ENCODE measurements at places on chromosomes 11 and 22.

- DNase-seq: no peak
These were observed 7.8 kb upstream of the TMA7B start for GRCh38 chr22:39952347-39952746.

- no peak for DNase-seq
These were observed at the start of gene SLC1A2 for GRCh38 chr11:35419184-35419829. Gene SLC1A2, minus strand, starts transcription at chr11:35419558. Its CDS starts 592 bp downstream, at chr11:35418966.

DNA sequence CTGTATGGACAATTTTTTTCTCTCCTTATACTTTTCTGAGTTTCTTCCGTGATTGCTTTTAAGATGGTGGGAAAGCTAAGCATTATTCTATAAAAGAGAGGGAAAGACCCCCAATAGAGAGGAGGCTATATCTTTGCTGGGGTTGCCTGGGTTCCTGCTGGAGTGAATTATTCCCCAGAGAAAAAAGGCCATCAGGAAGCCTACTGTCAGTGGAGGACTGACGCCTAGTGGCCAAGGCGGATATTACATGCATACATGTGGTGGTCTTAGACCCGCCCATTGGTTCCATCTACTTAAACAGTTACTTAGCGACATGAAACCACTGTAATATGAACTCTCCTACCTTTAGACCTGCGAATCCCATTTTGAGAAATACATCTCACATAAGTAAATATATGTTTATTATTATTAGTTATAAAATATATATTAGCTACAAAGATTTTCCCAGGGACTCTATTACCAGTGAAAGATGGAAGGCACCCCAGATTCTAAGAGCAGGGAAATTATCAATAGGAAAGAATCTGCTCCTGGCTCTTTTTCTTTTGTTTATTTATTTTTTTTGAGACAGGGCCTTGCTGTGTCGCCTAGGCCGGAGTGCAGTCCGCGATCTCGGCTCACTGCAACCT, 15.7 kb upstream of the PGA3 start:
- DNase-seq: peak; percentile 67

DNA sequence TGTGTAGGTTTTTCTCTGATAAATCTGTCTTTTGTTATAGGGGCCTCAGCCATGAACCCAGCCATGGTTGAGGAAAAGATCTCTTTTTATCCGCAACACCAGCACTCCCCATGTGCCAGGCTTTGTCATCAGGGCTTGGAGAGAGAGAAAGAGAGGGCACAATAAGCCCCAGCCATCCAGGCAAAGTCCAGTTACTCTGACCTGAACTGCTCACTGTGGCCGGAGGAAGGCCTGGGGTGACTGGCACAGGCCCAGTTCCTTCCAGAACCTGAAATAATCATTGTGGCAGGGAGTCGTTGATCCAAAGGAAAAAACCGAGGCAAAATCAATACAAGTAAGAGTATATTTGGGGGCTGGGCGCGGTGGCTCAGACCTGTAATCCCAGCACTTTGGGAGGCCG, 3.9 kb upstream of the ARHGAP8 start:
- no peak for DNase-seq

DNA sequence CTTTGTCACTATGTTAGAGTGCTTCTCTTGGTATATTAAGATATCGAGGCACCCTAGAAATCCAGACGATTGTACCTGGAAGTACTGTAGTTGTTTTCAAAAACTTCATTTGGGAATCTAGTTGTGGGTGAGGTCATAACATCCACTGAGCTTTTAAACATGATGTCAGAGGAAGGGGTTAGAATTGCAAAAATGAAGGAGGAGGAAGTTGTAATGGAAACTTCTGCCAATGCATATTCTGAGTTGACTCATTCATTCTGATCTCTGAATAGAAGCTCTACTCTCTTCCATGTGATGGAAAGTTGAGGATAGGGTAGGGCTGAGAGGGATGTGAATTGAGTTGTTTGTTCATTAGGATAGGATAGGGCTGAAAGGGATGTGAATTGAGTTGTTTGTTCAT, 7.7 kb downstream of the CD44 start:
- no peak for DNase-seq

DNA sequence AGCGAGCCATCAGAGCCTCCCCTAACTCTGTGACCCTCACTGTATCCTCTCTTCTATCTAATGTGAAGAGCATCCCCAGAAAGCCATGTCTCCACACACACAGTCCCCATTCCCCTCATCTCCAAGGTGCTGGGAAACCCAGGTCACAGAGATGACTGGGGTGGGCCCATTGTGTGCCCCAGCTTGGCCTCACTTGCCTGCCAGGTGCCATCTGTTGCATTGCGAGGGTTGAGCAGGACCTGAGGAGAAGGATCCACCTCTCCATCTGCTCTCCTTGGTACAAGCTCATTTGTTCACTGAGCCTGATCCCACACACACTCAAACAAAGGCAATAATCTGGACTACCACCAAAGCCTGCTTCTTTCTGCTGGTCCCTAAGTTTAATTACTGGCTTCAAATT, 118.8 kb downstream of the SPATA19 start:
- DNase-seq: no peak

- no peak for DNase-seq
These were observed 69.7 kb upstream of the BMAL1 start for GRCh38 chr11:13207665-13208594.

DNA sequence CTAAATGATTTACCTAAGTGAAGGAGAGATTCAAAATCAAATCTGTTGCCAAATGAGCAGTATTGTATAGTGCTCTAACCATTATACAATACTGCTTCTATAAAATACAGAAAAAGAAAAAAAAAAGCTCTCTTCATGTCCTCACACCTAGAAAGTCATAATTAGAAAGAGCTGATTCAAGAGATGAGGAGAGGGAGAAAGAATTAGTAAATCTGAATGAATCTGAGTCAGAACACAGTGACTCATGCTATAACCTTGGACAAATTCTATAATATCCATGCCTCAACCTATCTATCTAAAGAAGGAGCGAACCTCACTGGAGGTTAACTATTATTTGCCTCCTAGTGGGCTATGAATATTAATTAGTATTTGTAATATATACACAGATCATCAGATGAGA, 29.4 kb downstream of the AMBRA1 start:
- no peak for DNase-seq

GRCh38 chr22:43042101-43042780, 27.3 kb upstream of the PACSIN2 start:
- DNase-seq: no peak

- peak; percentile 10 for DNase-seq
These were observed 5.1 kb upstream of the SLC22A8 start for GRCh38 chr11:63020671-63021291.

GRCh38 chr11:76644591-76644990, 26.0 kb downstream of the LRRC32 start:
- DNase-seq: no peak

DNA sequence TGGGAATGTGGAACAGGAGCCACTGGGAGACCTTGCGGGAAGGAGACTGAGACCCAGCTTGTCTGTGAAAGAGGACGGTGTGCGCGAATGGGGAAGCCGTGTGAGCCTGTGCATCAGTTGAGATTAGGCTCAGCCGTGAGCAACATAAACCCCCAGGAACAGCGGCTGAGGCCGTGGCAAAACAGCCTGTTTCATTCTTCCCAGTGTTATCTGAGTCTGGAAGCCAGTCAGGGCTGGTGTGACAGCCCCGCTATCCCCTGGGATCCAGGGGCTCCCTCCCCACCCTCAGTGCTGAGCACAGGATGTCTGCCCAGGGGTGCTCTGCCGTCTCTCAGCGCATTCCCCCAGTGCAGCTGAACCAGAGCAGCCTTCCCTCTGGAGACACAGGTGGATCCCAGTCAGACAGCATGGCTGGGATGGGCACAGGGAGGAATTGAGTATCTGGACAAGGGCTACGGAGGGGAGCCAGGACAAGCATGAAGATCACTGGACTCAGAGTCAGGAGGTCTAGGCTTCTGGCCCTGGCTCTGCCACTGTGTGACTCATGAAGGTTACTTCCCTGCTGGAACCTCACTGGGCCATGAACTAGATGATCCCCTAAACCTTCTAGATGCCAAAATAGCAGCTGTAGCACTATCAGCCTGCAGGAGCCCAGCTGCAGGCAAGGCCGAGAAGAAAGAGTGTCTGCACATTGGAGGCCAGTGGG, 8.6 kb downstream of the OAF start:
- no peak for DNase-seq

GRCh38 chr22:23501261-23501619, 78.8 kb downstream of the IGLL1 start:
- no peak for DNase-seq

DNA sequence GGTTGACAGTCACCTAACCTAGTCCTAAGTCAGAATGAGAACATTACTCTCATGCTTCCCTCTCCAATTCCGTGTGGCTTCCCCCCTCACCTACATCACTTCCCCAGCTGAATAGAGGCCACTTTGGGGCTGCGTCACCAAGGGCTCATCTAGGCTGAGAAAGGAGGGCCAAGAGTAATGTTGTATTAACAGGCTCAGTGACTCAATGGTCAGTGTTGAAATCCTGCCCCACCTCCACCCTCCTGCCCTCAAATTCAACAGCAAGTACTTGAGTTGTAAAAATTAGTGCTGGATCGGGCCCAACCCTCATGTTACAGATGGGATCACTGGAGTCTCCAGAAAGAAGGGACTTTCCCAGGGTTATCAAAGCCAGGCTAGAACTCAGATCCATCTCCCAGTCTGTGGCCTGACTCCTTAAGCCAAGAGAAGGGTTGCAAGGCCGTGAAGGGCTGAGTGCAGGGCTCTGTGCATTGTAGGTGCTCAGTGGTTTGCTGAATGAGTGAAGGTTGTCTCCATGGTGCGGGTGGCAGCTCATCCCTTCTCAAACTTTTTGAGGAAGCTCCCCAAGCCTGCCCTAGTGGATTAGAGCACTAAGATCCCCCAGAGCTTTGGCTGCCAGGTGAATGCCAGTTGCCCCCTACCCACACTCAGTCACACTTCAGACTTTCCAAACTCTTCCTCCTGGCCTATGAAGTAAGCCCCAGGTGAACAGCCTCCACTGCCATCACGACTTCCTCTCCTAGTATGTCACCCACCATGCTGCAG, 3.2 kb downstream of the DGAT2 start:
- DNase-seq: no peak

GRCh38 chr11:32141745-32142546, 51.1 kb downstream of the RCN1 start:
- no peak for DNase-seq

DNA sequence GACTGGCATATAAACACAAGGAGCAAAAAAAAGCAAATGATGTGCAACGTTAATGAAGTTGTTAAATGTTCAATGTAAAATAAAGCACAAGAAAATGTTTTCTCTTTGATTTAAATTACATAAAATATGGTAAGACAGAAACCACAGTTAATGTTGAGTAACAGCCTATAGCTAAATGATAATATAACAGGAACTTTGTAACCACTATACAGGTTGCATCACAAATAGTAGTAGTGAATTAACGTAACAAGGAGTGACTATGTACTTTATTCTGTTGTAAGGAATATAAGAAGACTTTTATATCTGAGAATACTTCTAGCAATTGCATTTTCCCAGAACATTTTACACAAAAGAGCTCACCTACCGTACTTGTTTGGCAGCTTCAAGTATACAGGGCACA, 16.9 kb downstream of the SAAL1 start:
- no peak for DNase-seq

GRCh38 chr11:29309992-29310391, 706.8 kb downstream of the KCNA4 start:
- no peak for DNase-seq

GRCh38 chr11:12126344-12127019, 16.1 kb downstream of the MICAL2 start:
- no peak for DNase-seq

DNA sequence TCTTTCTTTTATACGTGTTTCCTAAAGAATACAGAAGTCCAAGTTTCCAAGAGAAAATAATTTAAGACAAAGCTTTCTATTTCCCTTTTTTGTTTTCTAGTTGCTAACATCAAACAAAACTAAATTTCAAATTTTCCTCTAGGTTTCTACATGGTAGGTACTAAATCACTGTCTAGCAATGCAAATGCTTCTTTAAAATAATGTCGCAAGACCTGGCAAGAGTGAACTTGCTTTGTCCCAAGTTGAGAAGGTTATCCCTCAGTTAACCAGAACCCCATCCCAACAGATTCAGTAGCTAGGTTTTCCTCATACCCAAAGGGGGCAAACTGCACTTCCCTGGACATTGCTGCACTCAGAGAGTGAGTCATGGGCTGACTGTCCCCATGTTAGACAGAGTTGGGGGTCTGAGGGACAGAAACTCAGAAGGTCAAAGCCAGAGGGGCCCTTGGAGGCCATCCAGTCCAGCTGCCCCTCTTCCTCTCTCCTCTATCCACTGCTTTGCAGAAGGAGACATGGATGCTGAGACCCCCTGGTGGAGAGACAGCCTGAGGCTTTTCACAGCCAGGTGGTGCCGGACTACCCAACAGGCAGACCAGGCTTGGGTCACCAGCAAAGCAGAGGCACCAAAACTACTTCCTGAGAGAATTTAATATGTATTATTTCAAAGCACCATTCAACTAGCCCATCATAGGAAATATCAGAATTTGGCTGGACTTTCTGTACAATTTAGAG, 23.1 kb downstream of the OR2AT4 start:
- DNase-seq: no peak

DNA sequence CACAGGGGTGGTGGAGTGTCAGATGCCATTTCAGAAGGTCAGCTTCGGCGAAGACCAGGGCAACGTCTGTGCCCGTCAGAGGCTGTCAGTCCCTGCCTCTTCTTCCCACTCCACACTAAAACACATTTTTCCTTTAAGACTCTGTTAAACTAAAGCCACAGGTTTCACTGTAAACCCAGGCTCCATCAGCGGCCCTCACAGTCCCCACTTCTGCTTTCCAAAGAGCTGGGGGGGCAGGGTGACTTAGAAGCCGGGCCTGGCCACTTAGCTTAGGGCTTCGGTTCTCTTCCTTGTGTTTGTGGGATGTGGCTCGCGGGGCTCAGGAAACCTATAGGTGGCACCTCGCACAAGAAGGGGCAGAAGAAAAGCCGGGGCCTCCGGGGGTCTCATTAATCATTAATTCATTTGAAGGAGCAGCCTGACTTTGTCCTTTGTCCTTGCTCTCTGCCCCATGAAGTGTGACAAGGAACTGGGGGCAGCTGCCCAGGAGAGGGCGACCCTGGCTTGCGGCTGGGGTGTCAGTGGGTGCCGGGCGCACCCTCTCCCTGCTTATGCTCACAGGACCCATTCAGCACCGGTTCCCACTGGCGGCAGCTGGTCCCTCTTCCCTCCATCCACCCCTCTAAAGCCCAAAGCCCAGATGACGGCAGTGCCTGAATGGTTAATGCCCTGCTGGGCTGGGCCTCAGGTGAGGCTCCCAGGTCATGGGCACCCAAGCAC, 4.1 kb downstream of the SLC25A45 start:
- DNase-seq: no peak

GRCh38 chr11:17490232-17490631, 13.6 kb upstream of the ABCC8 start:
- no peak for DNase-seq

DNA sequence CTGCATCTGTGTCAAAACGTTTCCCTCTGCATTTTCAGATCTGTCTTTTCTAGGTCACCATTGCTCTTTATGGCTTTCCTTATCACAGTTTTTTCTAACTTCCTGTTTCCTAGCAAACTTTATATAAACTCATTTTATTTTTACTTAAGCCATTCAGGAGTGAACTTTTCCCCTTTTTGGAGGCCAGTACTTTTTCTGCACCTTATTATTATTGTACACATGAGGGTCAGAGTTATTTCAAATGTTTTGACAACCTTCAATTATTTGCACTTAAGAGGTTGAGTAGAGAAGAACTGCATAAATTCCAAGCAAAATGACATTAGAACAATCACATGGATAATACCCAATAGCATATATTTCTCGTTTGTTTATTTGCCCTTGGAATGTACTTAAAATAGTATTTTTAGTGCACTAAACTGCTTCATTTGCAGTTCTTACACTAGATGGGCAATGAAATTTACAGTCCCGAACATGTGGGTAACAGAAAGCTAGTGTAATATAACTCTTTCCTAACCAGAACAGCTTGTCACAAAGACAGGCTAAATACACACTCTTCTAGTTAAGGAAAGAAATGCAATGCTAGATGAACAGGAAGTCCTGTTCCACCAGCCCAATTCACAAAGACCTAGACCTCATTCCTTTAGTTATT, 79.5 kb downstream of the UBASH3B start:
- DNase-seq: no peak

All from activated naive CD4-positive, alpha-beta T cell (primary cell).